Fibroblast of skin of left biceps (primary cell): ENCODE measurements at places on chromosomes 2 and 18.

DNA sequence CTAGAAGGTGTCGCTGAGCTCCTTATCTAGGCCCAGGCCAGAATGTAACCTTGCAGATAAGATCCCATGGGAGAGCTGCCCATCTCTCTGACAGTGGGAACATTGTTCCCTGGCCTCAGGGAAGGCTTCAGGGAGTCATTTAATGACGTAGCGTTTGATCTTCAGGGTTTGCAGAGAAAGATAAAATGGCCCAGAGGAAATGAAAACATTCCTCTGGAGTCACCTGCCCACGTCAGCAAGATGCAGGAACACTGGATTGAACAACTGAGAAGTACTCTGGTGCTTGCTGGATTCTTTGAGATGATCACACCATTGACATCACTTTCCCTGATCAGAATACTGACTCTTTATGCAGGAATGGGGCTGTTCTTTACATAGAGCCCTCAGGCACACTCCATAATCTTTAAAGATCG, 51.6 kb downstream of the MAPK4 start:
- DNase-seq = no peak

DNA sequence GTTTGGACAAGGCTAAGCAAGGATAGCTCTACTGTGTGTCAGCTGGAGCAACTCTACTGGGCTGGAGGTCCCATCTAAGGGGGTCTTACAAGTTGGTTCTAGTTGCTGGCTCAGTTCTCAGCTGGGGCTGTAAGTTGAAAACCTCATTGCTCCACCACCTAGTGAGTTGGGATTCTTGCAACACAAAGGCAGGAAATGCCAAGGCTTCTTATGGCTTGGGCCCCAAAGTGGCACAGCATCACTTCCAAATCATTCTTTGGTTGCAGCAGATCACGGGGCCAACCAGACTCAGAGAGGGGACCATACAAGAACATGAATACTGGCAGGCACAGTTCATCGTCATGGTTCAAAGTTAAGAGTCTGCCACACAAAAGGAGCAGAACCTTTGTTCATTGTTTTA, 332.7 kb downstream of the LRRTM1 start:
- no peak for DNase-seq

DNA sequence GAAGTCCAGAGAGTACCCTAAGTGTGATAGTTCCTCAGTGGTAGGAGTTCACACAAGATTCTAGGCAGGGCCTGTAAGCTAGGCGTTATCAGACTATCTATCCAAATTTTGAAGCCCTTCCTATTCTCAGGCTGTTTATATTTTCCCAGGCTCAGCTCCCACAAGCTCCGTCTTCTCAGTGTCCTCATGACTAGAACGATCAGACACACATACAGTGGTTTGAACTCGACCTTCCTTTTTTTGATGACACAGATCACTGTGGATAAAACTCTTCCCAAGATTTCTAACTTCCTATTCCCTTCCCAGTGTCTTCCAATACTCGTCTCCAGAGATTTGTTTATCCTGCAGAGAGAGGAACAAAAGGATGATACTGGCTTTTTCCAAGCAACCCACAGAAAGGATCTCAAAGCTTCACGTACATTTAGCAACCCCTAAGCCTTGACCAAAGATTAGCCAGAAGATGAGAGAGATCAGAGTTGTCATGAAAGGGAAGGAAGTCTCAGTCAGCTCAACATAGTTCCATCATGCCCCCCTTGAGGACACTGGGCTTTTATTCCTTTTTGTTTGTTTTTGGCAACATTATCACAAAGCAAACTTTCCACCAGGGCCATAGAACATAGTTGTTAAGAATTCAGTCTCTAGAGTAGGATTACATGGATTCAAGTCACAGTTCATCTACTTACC, 42.3 kb upstream of the DOK6 start:
- no peak for DNase-seq

- no peak for DNase-seq
These were observed 102.8 kb upstream of the TFCP2L1 start for GRCh38 chr2:121387591-121388325.

DNA sequence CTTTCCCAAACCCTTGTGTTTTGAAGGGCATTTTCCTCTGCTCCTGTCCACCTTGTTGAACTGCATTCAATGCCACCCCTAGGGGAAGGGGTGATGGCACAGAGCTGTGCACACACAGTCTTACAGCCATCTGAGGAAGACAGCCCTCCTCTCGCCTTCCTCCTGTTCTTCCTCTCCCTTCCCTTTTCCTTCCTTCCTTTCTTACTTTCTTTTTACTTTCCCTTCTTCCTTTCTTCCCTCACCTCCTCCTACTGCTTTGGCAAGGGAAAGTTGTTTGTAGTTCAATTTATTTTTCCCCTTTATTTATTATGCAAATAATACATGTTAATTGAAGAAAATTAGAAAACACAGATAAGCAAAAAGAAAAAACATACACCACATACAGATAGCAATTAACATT, 99.4 kb downstream of the CDH20 start:
- no peak for DNase-seq
